ENCODE measurements at places on chromosomes 4 and X.
A peak's percentile ranks its signal among the peaks of the same experiment; 100 is the strongest.

GRCh38 chr4:79338148-79338547, 12.3 kb upstream of the NAA11 start:
- no peak for DNase-seq

GRCh38 chr4:2798399-2799223, 5.7 kb downstream of the SH3BP2 start:
- DNase-seq, result peak; percentile 49

GRCh38 chr4:146032234-146032860, 93.7 kb upstream of the ZNF827 start:
- DNase-seq, result no peak

- no peak for DNase-seq
Observed at GRCh38 chrX:6674734-6675133, 139.8 kb upstream of the VCX3A start.

- DNase-seq, result no peak
Observed at GRCh38 chrX:16487620-16488385, 162.2 kb upstream of the S100G start.

Data from Jurkat, Clone E6-1 (cell line).